ENCODE measurements at places on chromosomes 2 and 18. TPM values are rescaled to one million over a fixed set of nuclear protein-coding genes. Genes with fewer than 3 reads are reported as not detected.

HDAC4 gene
- total RNA-seq: 19.7 TPM

MRO gene
- not detected for total RNA-seq

FAM237A gene
- total RNA-seq: not detected

MAPK4 gene
- total RNA-seq: not detected

SLC19A3 gene
- total RNA-seq: not detected

KDSR gene
- 66.7 TPM for total RNA-seq

CD226 gene
- total RNA-seq: 189 TPM

SERPINB10 gene
- not detected for total RNA-seq

MAP3K2 gene
- total RNA-seq: 49.5 TPM

MTLN gene
- 123 TPM for total RNA-seq

ATP6V1C2 gene
- not detected for total RNA-seq

Data from activated CD8-positive, alpha-beta memory T cell treated with anti-CD3 and anti-CD28 coated beads for 36 hours (primary cell).